ENCODE measurements at places on chromosomes 3 and 15.

DNA sequence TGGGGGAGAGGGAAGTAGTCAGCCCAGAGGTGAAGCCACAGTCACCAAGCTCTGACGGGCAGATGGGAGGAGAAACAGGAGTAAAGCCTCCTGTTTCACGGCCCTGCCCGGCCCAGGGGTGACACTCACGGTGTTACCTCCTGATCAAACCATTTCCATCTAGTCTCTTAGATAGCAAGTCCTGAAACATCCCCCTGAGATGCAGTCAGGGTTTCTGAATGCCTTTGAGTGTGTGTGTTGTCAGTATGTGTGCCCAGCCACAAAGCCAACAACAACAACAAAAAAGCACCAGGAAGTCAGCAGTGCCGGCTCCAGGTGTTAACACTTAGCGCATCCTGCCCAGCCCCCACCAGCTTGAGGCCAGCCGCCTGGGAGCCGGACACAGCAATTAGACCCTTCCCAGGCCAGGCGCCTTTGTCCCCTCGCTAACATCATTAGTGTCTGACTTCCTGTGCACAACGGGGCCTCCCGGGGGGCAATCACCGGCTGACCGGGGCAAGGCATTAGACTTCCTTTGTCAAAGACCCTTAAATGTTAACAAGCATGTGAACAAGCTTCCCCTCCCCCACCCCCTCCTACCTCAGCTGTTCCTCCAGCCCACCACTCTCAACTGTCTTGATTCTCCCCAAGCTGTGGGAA, 34.5 kb downstream of the IL17RD start:
- no peak for DNase-seq

DNA sequence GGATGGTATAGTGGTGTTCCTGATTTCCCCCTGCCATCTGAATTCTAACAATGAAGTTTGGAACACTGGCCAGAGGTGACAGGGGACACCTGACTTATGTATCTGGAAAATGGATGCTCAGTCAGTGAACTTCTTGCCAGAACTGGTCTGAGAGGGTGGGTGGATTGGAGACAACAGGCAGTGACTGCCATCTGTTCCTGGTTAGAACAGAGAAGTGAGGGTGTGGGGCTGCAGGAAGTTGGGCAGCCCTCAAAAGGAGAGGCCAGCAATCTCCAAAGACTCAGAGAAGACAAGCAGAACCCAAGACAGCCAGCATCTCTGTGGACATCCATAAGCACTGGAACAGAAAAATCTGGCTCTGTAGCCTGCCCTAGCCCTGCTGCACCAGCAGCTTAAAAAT, 50.5 kb downstream of the ANP32A start:
- DNase-seq = no peak

DNA sequence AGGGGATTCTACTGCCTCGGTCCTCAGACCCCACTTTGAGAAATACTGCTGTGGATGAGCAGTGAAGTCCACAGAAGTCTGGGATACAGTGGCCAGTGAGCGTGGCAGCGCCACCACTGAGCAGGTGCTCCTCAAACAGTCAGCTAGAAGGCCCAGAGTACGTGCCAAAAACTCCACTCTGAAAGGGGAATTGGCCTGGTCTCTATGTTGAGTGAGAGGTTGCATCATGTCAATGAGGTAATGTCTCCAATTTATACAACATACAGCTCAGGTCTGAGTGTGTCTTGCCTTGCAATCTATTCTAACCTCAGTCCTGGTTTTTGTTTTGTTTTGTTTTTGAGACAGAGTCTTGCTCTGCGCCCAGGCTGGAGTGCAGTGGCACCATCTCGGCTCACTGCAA, 53.3 kb upstream of the ETV5 start:
- DNase-seq = no peak

DNA sequence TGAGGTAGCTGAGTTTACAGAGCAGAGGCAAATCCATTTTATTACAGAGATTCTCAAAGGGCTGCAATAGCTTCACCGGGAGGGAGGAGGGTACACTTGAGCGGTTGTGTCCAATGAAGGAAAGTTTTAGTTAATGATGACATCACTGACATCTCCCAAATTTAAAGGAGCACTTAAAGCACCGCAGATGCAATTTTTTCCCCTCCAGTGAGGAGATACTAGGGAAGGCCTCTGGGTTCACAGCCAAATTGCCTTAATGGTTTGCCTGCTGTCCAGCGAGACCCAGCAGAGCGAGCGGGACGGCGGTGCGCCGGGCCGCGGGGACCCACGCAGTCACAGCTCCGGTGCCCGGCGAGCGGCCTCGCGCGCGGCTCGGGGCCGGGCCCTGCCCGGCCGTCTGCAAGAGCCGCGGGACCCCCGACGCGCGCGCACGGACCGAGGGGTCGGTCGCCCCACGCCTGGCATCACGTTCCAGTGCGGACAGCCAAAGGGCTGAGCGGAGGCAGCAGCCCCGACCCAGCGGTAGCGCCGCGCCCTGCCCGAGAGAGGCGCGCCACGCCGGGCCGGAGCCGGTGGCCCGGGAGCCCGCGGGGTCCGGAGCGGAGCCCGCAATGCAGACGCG, 160.5 kb upstream of the CHRNA7 start:
- no peak for DNase-seq

DNA sequence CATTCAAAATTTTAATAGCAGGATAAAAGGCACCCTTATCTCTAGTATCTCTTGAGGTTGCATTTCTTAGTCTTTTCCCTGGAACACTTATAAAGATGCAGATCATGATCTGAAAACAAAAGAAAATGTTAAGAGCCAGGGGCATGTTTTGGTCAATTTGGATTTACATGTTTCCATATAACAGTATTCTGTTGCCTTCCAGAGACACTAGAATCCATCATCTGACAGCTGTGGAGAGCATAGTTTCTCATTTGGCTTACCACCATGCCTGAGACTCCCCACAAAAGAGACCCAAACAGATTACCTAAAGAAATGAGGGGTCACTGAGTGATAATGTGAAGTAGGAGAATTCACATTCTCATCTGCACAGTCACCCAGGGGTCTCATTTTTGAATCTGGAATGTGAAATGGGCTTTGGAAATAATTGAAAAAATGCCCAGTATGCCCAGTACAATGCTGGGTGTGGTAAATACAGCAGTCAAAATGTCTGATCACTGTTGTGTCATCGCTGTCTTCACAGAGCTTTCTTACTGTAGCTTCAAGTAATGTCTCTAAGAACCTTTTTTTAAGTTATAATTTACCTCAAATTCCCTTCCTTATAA, 79.9 kb upstream of the ZBTB20 start:
- DNase-seq = no peak

DNA sequence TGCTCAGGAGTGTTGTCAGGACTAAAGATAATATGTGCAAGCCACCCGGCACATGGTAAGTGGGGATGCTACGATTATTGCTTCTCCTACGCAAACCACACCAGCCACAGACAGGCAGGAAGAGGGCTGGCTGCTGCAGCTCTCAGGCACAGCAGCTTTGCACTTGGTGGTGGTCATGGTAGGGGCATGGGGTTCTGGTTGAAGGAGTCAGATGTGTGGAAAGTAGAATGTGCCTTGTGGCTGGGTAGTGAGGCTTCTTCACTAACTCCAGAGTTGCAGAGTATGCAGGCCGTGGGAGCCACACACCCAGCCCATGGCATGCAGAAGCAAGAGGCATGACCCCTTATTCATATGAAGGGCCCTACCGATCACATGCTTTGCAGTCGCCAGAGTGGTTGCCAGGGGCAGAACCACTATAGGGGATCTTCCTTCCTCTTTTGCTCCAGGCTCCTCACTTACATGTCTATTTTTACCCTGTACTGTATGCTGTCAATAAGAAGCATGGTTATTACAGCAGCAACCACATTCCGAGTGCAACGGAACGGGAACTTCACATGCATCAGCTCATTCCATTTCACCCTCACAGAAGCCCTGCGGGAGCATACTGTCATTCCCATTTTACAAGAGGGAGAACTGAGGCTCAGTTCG, 59.2 kb upstream of the HERC1 start:
- DNase-seq = no peak

DNA sequence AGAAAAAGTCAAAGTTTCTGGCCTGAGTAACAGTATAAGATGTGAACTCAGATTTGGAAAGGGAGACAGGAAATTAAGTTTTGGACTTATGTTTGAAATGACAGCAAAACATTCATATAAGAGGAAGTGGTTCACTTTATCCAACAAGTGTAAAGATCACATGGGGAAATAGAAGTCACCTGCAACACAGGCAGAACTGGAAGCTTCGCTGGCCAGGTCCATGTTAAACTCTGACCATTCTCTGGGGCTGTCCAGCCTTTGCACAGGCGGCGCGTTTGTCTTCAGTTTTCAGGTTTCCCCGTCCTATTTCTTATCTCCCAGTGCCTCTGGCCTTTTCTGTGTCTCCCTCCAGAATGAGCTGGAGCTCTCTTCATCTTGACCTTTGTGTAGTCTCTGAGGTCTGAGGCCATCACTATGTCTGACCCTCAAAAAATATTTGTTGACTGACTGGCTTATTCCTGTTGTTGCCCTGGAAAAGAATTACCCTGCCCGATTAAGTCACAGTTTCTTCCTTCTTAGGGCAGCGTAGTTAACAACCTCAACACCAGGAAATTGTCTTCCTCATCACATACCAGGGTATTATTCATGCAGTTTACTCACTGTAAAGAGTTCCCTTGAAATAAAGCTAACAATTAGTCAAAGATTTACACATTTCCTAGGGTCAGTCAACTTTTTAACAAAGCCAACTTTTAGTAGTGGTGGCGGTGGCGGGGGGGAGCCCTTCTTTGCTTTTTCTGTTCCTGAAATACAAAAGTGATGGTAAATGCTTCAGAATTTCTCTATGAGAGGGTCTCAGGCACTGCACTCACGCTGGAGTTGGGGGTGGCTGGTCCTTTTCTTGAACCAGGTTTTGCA, 959 bp upstream of the RASA2 start:
- DNase-seq = peak; percentile 75

- DNase-seq = no peak
These were observed 138.5 kb downstream of the DUT start for GRCh38 chr15:48469681-48470080.

- no peak for DNase-seq
These were observed 58.4 kb upstream of the LRTM1 start for GRCh38 chr3:54986294-54986693.

DNA sequence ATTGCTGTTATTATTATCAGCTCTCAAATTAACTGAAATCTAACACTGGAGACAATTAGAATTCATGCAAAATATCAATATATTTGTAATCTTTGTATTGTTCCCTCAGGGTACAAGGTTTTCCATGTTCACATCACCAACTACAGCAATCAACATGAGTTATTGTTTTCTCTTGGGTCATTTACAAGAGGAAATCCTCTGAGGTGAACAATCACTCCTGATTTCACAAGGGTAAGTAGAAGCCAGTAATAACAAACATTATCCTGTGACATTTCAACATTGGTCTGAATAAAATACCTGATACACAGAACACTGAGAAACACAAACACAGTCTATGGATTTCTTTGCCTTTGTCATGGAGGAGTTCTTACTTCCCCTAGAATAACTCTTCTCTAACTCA, 174.0 kb downstream of the SUCNR1 start:
- DNase-seq = no peak

- no peak for DNase-seq
These were observed at the start of gene ATP2B2 for GRCh38 chr3:10505050-10505790. Gene ATP2B2 (minus strand): TSS chr3:10505586. CDS start chr3:10449543, 56,043 bp downstream.

DNA sequence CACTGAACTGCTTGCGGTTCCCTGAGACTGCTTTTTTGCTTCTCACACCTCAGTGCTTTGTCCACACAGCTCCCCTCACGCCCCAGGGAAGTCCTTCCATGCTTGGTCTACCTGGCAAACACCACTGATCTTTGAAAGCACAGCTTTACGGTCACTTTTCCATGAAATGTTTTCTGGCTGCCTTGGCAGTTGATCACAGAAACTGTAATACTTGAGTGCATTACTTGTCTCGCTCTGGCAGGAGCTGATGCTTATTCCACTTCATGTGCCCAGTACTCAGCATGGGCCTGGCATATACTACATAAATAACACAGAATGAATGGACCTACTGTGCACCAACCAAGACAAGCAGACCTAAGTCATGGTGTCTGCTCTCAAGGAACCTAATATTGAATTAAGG, 121.1 kb downstream of the MEX3B start:
- no peak for DNase-seq

- no peak for DNase-seq
These were observed 1.3 kb downstream of the DNAH1 start for GRCh38 chr3:52317208-52318000.

- no peak for DNase-seq
These were observed 6.6 kb downstream of the GPX1 start for GRCh38 chr3:49351521-49352011.

- peak; percentile 18 for DNase-seq
These were observed 29.8 kb downstream of the NRG4 start for GRCh38 chr15:75982468-75982867.

GRCh38 chr15:90412356-90413194, 24.5 kb downstream of the IQGAP1 start:
- peak; percentile 77 for DNase-seq

- DNase-seq = no peak
These were observed 513.2 kb downstream of the MECOM start for GRCh38 chr3:169150343-169150742.
